ENCODE measurements at places on chromosomes 7 and 10.

DNA sequence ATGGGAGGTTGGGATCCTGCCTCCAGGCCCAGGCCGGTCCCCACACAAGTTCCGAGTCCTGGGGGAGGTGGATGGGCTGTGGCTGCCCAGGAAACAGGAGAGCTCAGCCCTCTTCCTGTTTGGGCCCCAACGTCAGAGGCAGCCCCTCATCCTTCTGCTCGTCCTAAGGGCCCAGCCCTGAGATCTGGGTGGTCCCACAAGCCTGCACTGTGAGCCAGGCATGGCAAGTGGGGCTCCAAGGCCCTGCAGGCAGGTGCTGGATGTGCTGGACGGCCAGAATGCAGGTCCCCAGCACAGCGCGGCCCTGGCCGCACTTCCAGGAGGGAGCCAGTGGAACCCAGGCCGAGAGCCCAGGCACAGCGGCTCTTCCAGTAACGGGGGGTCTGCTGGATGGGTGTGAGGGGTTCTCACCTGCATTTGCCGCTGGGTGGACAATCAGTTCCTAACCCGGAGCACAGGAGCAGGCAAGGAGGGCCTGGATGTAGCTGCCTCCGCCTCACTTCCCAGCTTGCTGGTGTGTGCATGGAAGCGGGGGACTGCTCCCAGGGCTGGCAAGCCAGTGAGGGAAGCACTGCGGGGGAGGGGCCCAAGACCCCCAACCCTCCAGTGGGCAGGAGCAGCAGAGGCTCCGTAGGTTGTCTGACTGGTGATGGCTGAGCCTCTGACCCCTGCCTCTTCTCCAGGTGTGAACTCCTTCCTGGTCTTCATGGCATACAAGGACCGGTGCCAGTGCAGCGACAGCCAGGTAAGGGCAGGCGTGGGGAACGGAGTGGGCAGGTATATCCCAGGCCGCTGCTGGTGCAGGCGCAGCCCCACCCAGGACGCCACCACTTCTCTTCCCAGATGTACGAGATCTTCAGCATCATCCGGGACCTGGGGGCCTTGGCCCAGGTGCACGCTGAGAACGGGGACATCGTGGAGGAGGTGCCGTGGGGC is 9.7 kb downstream of the DPYSL4 start:
- DNase-seq: no peak

DNA sequence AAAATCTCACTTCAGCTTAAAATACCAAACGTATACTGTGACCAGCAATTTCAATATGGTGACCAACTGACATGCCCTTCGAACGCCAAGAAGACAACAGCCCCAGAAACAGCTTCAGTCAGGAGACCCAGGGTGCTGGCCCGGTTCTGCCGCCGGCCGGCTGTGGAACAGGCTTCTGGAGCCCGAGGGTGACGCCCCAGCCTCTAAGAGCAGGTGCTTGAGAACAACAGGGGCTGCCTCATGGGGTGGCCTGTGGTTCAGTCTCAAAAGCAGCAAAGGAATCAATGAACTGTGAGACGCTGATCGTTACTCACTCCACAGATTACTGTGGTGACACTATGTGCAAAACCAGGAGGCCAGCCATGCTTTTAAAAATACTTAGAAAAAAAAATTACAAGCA is 17.3 kb downstream of the GPER1 start:
- no peak for DNase-seq

- no peak for DNase-seq
Measured at GRCh38 chr10:24153031-24153430, 55.9 kb upstream of the KIAA1217 start.

DNA sequence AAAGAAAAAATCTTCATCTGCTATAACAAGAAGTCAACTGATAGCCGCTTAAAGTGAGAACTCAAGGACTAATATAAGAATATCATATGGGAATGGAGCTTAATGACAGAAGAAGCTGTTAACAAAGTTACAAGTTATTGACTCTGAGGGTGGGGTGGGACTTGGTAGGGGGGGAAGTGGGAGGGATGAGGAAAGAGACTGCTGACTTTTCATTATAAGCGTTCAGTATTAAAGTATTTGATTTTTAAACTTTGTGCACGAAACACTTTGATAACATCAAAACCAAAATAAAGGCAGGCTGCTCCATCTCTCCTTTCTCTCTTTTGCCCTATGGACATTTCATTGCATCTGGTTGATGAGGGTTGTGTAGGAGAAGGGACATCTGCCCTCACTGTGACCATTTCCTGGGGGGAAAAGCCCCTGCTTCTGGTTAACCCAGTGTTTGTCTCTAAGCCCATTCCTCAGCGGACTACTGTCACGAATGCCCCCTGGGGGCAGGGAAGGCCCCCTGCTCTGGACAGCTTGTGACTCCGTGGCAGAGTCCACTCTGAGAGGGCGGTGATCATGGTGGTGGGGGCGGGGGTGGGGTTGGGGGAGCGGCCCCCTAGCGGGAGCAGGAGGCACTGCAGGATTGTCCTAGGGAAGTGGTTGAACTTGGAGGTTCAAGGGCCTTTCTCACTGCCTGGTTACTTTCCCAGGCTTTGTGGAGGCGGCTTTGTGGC is 17.4 kb downstream of the SLC13A4 start:
- no peak for DNase-seq

GRCh38 chr7:44148166-44148565 is 7.0 kb upstream of the MYL7 start:
- DNase-seq: no peak

- no peak for DNase-seq
Measured at GRCh38 chr7:104553074-104553473, 224.7 kb downstream of the LHFPL3 start.

GRCh38 chr7:48366096-48366495 is 194.8 kb downstream of the ABCA13 start:
- DNase-seq: no peak

- DNase-seq: no peak
Measured at GRCh38 chr7:95781961-95782586, 9.7 kb downstream of the DYNC1I1 start.

DNA sequence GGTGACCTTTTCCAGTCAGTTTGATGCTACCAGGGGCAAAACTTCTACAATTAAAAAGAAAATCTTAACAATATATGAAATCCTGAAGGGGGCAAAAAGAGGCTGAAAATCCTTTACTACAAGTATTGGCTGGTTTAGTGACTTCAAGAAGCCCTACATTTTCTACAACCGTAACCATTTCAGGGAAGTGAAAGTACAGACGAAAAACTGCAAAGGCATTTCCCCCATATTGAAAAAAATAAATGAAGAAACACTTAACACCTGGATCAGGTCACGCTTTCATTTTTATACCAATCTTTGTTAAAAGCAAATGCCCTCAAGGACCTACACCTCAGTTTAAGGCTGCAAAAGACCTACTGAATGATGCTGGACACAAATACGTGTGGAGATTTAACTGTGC is 38.6 kb downstream of the IL6 start:
- DNase-seq: no peak

DNA sequence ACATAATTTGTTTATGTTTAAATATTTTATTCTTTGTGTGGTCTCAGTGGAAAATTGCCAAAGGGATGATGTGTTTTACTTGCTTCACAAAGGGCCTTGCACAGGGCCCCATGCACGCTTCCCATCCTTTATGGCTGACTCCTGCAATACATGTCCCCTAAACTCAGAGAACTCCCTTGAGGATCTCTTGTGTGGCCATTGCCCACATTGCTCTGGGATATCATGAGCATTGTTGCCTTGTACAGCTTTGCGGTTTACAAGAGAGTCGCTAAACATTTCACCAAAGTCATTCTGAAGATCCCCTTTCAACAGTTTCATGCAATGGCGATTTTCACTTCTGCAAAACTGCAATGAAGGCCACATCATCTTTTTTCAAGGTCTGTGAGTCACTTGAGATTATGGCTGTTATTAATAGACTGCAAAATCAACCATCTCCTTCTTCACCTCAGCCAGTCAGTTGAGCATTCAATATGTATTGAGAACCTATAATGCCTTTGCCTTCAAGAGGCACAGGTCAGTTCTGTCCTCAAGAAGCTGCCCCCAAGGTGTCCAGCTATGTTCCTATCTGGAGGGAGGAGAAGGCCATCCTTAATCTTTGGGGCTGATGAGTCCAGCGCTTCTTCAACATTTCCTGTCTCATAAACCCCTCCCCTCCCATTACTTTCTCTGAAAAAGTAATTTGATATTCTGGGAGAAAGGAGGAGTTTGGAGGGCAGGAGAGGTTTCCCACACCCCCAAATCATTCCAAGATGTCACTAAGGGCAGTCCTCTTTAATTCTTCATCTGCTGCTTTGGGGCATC is 108.1 kb downstream of the CCDC71L start:
- no peak for DNase-seq

- no peak for DNase-seq
Measured at GRCh38 chr10:112791447-112791846, 158.6 kb upstream of the TCF7L2 start.

DNA sequence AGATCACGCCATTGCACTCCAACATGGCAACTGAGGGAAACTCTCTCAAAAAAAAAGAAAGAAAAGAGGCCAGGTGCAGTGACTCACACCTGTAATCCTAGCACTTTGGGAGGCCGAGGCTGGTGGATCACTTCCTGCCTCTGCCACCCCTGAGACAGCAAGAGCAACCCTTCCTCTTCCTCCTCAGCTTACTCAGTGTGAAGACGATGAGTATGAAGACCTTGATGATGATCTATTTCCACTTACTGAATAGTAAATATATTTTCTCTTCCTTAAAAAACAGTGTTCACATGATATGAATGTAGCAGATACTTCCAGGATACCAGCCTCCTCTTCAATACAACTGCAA is 2.1 kb upstream of the ZKSCAN1 start:
- DNase-seq: no peak

GRCh38 chr10:61343796-61344195 is 109.4 kb downstream of the TMEM26 start:
- no peak for DNase-seq
